ENCODE measurements at places on chromosomes 2 and 18. TPM values are rescaled to one million over a fixed set of nuclear protein-coding genes. Genes with fewer than 3 reads are reported as not detected.

GCA gene
- 37.4 TPM for total RNA-seq

ANKRD53 gene
- 2.9 TPM for total RNA-seq

SLC23A3 gene
- total RNA-seq: 4.7 TPM

GRCh38 chr18:62634458-62634857, 80.9 kb upstream of the PHLPP1 start:
- no peak for DNase-seq

DNA sequence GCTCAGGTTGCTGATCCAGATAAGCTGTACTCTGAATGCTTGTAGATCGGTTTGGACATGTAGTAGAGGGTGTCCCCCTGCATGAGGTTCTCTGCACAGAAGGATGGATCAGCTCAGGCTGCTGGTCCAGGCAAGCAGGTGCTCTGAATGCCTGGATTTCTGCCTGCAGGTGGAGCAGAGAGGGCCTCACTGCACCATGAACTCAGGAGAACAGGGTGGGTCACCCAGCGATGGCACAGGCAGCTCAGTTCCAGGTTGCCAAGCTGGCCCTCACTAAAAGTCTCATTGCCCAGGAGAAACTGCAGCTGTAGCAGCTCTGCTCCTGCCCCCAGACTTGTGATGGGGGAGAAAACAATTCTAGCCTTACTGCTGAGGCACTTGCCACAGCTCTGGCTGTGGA, 491.8 kb downstream of the XIRP2 start:
- DNase-seq: no peak

- no peak for DNase-seq
Observed at GRCh38 chr2:106113361-106113966, 80.6 kb downstream of the UXS1 start.

DNA sequence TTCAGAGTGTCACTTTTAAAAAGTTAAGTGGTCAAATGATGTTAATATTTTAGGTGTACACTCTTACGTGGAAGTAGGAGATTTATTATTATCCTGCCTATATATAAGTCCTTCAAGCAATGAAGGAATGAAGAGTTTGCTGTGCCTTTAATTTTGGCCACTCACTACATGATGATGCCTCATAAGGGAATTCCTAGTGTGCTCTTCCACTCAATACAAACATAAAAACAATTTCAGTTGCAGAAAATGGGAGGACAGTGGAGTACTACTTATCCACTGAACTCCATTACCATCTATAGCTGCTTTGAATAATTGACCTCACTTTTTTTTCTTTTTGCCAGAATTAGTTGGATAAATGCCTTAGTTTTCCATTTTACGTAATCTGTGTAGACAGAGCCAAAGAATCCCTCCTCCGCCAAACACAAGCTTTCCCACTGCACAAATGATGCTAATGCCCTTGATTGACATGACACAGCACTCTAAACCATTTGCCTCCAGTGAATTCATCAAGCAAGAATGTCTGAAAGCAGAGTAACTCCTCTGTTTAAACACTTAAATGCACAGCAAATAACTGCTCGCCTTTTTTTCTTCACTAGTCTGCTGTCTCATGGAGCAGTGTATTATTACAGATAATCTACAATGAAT, 751.1 kb upstream of the FANCL start:
- no peak for DNase-seq
